ENCODE measurements at places on chromosomes 11 and 22.

GRCh38 chr22:44392446-44392921 lies 79.7 kb upstream of the SHISAL1 start:
- no peak for DNase-seq

DNA sequence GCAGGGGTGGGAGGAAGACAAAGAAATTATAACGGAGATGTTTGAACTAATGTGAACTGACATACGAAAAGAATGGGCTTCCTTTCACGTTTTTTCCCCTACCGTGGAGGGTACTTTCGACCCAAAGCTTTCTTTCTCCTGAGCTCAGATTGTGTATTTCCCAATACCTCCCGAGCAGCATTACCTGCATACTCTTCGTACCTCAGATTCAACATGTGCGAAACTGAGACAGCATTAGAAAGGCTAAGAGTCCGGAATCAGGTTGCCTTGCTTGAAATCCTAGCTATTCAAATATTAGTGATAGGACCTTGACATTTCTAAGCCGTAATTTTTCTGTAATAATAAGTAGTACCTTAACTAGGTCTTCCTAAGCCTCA lies 778 bp upstream of the PAK1 start:
- no peak for DNase-seq

DNA sequence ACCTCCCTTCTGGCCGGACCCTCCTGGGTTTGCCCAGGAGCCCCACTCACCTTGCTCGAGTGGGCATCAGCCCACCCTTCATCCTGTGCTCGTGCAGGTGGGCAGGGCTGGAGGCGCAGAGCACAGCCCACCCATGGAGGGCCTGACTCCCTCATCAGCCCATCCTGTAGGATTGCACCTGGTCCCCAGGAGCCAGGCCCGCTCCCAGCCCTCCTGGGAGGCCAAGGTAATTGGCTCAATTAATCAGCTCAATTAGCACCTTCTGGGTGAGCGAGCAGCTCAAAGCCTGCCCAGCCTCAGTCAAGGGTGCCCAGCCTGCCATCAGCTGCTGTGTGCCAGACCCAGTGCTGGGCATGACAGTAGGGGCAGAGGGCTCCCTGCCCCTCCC lies 58.1 kb upstream of the NECTIN1 start:
- no peak for DNase-seq

DNA sequence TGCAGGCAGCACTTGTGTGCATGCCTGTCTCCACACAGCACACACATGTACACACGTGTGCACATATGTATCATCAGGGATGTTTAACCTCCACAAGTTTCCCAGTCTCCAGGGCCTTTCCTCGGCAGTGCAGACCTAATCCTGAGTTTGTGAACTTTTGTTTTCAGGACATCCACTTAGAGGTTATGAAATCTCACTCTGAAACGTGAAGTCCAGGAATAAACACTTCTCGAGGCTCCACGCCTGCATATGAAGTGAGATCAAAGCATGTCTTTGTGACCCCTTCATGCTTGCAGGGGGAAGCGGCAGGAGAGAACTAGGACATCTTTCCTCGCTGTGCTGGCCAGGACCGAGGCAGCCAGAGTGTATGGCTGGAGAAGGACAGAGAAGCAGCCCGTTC lies 3.1 kb downstream of the SHISAL1 start:
- no peak for DNase-seq

- DNase-seq, result no peak
Measured at GRCh38 chr11:84854498-84854880, 772.7 kb downstream of the DLG2 start.

DNA sequence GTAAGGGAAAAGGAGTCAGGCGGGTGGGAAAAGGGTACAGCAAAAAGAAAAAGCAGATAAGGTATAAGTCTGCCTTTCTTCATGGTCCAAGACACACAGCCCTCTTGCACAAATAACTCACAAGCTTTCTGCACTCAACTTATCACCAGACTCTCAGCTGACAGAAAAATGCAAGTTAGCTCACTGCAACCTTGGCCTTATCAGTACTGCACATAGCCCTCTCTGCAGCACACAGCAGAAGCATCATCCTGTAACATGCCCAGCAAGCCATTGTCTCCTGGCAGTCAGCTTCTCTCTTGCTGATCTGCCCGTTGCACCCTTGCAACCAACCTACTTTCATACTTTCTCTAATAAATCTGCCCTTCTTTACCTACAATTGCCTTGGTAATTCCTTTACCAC lies 5.8 kb downstream of the ZBTB44 start:
- no peak for DNase-seq

DNA sequence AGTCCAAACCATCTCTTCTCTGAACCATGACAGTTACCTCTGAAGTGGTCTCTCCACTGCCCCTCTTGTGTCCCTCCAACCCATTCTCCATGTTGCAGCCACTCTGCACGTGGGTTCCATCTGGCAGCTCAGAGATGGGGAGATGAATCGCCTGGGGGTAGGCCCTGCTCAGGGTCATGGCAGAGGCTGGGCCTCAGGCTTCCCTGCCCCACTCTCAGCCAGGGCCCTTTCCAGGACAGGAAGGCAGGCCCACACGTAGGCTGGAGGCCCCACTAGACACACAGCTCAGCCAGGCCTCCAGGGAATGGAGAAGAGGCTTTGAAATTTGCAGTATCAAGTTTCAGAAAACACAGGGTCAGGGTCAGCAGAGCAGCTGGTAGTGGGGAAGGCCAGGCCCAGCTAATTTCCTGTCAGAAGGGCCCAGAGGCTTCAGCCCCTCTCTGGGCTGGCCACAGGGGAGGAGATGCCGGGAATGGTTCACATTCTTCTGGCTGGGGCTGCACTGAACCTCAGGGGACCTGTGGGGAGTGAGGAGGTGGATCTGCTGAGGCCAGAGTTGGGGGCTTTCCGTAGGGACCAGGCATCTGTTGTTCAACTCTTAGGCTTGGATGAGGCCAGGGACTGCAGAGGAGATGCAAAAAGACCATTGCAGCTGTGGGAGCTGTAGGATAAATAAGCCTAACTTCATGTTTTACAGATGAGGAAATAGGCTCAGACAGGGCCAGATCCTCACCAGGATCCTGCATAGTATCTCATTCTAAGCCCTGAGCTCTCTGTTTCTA lies 101.6 kb downstream of the SWAP70 start:
- DNase-seq, result no peak

DNA sequence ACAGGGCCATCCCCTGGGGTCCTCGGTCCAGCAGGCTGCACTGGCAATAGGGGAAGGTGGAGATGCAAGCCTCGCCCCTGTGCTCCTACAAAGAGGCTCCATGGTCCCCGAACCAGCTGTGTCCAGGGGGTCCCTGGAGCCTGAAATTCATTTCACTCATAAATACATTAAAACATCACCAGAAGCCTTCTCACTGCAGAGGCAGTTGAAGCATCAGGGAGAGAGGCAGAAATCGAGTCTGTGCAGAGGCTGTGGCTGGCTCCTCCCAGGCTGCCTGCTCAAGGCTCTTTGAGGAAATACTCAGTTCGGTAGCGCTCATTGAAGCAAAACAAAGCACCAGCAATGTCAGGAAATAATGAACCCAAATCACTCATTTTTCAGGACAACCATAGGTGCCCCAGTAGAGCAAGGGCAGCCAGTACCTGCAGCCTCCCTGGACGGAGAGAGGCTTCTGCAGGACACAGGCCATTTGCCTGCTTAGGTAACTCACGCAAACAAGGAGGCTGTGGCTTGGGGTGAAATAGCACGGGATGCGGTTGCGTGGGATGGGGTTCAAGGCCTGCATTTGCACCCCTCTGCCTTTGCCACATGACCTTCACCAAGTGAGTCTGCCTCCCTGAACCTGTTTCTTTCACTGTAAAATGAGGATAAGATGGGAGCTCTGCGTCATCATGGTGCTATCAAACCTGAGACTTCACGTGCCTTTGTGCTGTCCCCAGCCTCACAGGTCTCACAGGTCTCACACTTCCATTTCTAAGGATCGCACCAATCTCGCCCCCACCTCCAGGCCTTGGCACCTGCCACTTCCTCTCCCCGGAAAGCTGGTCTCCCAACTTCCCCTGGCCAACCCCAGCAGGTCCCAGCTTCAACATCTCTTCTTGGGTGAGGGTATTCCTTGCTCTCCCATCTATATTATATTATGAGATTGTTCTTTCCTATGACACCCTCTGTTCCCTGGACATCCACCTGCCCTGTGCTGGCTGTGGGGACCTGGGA lies 84.3 kb upstream of the SHISAL1 start:
- DNase-seq, result no peak

DNA sequence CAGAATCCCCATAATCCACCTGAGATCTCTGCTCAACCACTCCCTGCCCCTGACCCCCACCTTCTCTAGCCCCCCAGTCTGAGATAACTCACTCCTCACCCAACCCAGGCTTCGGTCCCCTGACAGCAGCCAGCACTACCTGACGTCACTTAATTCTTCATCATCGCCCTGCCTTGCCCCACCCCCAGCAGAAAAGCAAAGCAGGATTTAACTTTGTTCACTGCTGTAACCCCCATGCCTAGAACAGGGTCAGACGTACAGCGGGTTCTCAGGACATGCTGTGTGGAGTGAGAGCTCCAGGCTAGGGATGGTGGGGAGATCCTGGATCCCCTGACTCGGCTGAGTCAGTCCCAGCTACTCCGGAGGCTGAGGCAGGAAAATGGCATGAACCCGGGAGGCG lies 45.8 kb downstream of the ELFN2 start:
- DNase-seq, result no peak

- DNase-seq, result no peak
Measured at GRCh38 chr11:11501546-11502262, 120.1 kb downstream of the GALNT18 start.

- no peak for DNase-seq
Measured at GRCh38 chr11:91625495-91625894, 599.1 kb upstream of the FAT3 start.

- DNase-seq, result no peak
Measured at GRCh38 chr22:23692598-23693291, 1.9 kb downstream of the RGL4 start.

DNA sequence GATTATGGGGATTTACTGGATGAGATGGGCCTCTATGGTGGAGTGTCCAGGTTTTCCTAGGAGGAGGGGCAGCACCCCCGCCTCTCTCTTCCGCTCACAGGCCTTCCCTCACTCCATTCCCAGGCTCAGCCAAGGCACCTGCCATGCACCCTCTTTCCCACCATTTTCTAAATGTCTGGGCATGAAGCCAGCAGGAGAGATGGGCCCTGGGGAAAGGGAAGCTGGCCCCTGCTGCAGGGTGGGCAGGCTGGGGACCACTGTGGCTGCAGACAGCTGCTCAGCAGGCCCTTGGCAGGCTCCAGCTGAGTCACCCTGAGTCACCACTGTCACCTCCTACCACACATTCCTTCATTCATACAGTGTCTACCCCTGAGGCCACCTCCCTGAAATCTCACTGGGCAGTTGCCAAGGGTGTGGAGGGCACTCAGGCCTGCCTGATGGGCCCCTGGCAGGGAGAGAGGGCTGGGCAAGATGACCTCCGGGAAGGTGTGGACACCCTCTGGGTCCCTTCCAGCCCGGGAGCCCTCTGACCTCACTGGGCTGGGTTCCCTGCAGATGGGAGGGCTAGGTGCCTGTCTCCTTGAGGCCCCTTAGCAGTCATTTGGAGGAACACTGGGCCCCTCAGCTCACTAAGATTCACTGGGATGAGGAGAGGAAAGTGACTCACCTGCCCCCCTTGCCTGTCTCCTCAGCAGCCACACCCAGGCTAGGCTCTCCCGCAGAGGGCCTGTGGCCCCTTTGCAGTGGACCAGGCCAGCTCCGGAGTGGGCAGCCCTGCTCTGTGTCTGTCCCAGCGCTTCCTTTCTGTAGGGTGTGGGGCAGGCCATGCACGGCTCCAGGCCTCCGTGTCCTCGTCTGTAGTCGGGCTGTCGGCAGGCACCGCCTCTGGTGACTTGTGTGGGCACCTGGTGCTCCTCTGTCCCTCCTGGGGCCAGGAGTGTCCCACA lies 7.8 kb downstream of the MYEOV start:
- DNase-seq, result no peak

DNA sequence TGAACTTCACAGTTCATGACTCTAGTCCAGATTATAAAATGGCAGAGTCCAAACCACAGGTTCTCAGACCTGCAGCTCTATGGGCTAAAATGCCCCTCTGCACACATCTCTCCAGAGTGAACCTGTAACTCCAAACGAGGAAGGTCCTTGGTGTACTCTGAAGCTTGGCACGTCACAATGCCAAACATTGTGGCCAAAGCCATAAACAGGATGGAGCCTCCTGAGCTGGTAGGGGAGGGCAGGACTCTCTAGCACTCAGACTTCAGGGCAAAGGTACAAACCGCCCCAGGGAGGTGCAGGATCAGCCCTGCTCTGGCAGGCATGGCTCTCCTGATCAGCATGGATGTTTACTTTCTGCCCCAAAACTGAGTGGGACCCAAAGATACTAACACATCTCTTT lies 2.3 kb downstream of the SCUBE2 start:
- no peak for DNase-seq

DNA sequence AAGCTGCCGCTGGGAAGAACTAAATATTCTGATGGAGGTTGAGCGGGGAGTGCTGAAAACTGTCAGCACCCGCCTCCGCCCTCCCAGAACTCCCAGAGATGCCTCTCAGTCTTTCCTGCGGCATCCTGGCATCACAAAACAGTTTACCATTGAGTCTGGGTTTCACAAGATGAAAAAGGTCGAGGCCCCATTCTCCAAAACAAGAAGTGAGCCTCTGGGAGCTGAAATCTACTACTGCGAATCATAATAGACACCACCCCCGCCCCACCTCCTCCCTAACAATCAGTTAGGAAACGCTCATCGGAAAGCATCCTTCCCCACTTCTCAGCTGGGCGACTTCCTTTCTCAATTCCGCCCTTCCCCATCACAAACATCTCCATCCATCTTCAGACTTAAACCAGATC lies 1.0 kb downstream of the SUN2 start:
- DNase-seq, result peak; percentile 49

- DNase-seq, result no peak
Measured at GRCh38 chr22:30767661-30768060, 73.0 kb downstream of the OSBP2 start.

DNA sequence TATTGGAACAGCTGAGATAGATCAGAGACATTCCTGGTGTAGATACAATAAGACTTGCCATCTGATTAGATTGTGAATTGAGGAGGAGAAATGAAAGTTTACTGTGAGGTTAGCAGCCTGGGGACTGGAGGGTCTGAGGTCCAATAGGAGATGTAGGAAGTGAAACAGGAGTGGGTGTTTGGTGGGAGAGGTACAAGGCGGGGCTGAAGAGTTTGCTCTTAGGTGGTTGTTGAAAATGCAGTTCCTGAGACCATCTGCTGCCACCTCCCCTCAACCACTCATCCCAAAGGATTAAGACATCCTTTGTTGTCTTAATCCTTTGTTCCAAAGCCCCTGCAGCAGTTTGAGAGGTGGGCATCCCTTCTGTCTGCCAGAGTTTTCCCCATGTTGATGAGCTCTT lies 14.8 kb downstream of the PIWIL4 start:
- no peak for DNase-seq
